Pancreas (tissue), 10 donors: ENCODE measurements at places on chromosomes 6 and 20. TPM values are rescaled to one million over a fixed set of nuclear protein-coding genes. Genes with fewer than 3 reads are reported as not detected.

Gene SALL4
- 1.6 TPM for total RNA-seq

Gene C20orf204
- total RNA-seq: 1.0 TPM

Gene SNAP91
- 2.0 TPM for total RNA-seq

Gene COL10A1
- total RNA-seq: 15.4 TPM

GRCh38 chr6:63066055-63066704 is 145.1 kb upstream of the FKBP1C start:
- DNase-seq: no peak
- no peaks in the 10 kb centered on the region for H3K4me1 ChIP-seq
- no peaks in the 10 kb centered on the region for H3K36me3 ChIP-seq
- H3K27ac ChIP-seq: no peak overlapping the region
- no peak overlapping the region for H3K4me3 ChIP-seq

DNA sequence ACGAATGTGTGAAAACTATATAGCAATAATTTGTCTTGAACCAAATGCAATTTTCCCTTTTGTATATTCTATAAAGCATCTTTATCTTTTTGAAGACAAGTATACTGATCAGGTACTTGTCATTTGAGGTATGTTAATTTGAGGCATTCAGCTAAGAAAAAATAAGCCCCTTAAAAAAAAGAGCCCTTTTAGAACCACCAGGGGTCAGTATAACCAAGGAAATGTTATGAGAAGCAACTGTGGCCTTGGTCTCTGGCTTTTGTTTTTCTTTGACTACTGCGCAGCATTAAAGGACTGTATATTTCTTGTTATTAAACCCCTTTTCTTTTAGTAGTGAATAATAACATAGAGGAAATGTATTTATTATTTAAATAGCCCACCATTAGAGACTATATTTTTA is 43.1 kb downstream of the CD109 start:
- no peaks in the 10 kb centered on the region for H3K27me3 ChIP-seq
- H3K4me3 ChIP-seq: no peak overlapping the region
- H3K27ac ChIP-seq: no peak overlapping the region
- DNase-seq: no peak
- no peaks in the 10 kb centered on the region for H3K36me3 ChIP-seq

GRCh38 chr6:16505711-16506357 is 255.4 kb downstream of the ATXN1 start:
- H3K36me3 ChIP-seq: no peaks in the 10 kb centered on the region
- no peaks in the 10 kb centered on the region for H3K27me3 ChIP-seq
- H3K27ac ChIP-seq: no peak overlapping the region
- DNase-seq: no peak
- no peaks in the 10 kb centered on the region for H3K4me1 ChIP-seq

GRCh38 chr6:98924647-98925046 is 23.1 kb downstream of the FBXL4 start:
- peak; percentile 61 for DNase-seq
- no peaks in the 10 kb centered on the region for H3K27me3 ChIP-seq
- no peaks in the 10 kb centered on the region for H3K36me3 ChIP-seq
- H3K4me1 ChIP-seq: peaks cover 12% of the 10 kb centered on the region

- H3K4me3 ChIP-seq: no peak overlapping the region
- H3K27me3 ChIP-seq: no peaks in the 10 kb centered on the region
- H3K27ac ChIP-seq: no peak overlapping the region
- no peaks in the 10 kb centered on the region for H3K4me1 ChIP-seq
- no peaks in the 10 kb centered on the region for H3K36me3 ChIP-seq
Measured at GRCh38 chr6:84671183-84671582, 93.2 kb downstream of the TBX18 start.
